Substantia nigra (tissue), 51 donors: ENCODE measurements at places on chromosomes 6 and 20.

DNA sequence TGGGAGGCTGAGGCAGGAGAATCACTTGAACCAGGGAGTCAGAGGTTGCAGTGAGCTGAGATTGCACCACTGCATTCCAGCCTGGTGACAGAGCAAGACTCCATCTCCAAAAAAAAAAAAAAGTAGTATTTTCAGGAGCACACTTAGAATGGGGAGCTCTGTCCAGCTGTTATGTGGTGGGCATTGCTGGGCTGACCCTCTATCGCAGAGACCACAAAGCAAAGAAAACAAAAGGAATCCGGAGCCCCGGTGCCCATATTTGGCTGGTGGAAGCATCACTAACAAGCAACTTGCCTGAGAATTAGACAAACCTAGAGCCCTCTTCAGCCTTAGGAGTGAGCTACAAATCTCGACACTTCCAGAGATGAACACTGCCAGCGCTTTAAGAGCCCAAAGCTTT, 137.3 kb upstream of the GPR6 start:
- no peak for DNase-seq

DNA sequence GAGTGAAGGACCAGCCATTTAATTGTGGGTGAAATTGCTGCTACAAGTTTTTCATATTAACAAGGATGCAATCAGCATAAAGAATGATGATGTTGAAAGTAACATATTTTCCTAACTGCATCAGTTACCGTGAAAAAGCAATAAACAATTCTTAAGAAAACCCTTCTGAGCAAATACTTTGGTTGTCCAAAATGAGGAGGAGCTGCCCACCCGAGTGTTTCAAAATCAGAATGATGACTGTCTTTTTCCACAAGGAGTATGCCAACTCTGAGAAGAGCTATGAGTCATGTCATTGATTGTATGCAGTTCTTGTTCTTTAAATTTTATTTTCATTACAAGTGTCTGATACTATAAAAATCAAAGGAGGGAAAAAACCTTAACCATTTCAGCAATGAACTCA, 470.5 kb downstream of the COL12A1 start:
- no peak for DNase-seq

- DNase-seq, result no peak
Observed at GRCh38 chr6:148955441-148955840, 208.6 kb downstream of the UST start.

GRCh38 chr6:34333858-34334257, 58.6 kb downstream of the NUDT3 start:
- no peak for DNase-seq

- no peak for DNase-seq
Observed at GRCh38 chr20:3995749-3996320, 19.5 kb downstream of the RNF24 start.

DNA sequence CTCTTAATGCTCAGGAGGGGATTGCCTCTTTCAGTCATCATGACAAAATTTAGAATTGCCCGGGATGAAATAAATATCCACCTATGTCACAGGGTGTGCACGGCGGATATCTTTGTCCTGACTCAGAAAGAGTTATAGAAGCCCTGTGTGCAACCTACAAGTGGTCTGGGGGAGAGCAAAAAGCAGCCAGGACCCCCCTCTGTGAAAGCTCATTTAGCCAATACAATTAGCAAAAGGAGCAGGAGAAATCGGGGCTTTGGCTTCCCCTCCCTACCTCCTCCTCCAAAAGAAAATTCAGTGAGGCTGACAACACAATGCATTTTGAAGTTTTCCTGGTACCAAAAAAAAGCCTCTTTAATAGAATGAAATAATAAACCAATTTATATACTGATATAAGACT, 21.8 kb downstream of the FOXA2 start:
- DNase-seq, result no peak

GRCh38 chr6:80541181-80541580, 434.7 kb downstream of the BCKDHB start:
- DNase-seq, result no peak

DNA sequence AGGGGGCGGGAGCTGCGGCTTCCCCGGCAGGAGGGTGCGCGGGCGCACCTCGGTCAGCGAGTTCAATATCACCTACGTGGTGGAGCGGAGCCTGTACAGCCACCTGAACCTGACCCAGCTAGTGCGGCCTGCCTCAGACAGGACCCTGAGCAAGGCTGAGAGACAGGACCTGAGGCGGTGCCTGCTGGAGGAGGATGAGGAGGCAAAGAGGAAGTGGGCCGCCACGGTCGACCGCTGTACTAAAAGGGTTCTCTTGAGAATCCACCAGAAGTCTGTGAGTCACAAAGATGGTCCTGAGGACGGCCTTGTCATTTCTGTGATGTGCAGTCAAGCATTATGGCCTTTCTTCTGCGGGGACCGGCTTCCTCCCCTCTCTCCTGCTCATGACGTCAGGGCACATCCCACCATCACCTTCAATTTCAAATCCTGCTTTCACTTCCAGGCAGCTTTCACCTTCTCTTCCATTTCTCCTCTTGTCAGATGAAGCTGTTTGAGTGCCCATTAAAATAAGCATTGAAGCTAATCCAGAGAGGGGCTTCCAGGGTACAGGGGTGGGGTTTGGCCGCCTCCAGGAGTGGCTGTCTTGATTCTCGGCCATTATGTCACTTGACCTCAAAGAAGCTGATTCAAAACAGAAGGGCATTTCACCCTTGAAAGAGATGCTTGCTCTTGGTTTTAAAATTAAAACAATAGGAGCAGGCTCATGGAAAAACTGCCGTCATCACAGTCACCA, 177.6 kb downstream of the SASH1 start:
- DNase-seq, result no peak

GRCh38 chr20:40993794-40994540, 34.7 kb upstream of the TOP1 start:
- no peak for DNase-seq

GRCh38 chr6:961407-961960, 268.5 kb upstream of the EXOC2 start:
- DNase-seq, result no peak

- no peak for DNase-seq
Observed at GRCh38 chr20:1741309-1742048, 83.9 kb upstream of the SIRPG start.
